Type B pancreatic cell (in vitro differentiated cells): ENCODE measurements at places on chromosomes 4 and X. TPM values are rescaled to one million over a fixed set of nuclear protein-coding genes. Genes with fewer than 3 reads are reported as not detected.

The PRDM5 gene
- total RNA-seq = 5.9 and 15.7 TPM in 2 replicates

The SSX2 gene
- not detected in 2 replicates for total RNA-seq

DNA sequence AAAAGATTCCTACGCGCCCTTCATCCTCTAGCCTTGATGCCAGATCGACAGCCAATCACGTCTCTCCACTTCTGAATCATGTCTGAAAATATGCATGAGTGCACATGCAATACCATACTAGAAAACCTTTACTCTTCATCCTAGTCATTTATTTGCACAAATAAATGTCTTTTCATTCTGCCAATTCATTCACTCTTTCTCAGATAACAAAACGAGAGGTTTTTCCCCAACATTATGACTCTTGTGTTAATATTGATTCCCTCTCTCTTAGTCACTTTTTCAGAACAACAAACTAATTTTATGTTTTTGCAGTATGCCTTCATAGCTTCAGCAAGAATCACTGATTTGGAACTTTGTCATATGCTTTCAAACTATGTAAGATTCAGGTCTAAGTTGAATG is 549.4 kb upstream of the GALNT7 start:
- H3K36me3 ChIP-seq = no peaks in the 10 kb centered on the region
- DNase-seq = no peak
- no peak overlapping the region for H3K4me3 ChIP-seq

DNA sequence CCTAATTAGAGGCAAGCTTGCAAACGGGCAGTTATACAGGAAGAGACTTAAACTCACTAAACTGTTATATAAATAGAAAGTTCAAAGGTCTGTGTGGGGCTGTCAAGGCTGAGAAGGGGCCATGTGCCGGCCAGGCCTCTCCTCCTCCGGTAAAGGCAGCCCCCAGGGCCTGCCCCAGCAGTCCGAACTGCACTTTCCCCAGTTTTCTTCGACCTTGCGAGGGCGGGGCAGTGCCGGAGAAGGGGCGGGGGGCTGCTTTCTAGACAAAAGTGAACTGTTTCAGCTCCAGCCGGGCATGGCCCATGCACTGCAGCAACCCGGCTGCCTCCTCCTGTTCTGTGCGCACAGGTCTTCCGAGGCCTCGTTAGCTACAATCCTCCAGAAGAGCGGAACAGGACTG is 4.1 kb downstream of the AFF2 start:
- H3K27me3 ChIP-seq = peaks cover 18% of the 10 kb centered on the region
- H3K36me3 ChIP-seq = no peaks in the 10 kb centered on the region
- DNase-seq = no peak
- peaks cover 4% of the 10 kb centered on the region for H3K4me1 ChIP-seq
- H3K4me3 ChIP-seq = peak overlapping the region; percentile 54

- peaks cover 10% of the 10 kb centered on the region for H3K4me1 ChIP-seq
- H3K4me3 ChIP-seq = peak overlapping the region; percentile 82
- peak overlapping the region; percentile 63 for H3K27ac ChIP-seq
- no peaks in the 10 kb centered on the region for H3K27me3 ChIP-seq
- no peak for DNase-seq
- H3K36me3 ChIP-seq = peaks cover 2% of the 10 kb centered on the region
These were observed 1.3 kb upstream of the TNIP2 start for GRCh38 chr4:2757426-2757825.

DNA sequence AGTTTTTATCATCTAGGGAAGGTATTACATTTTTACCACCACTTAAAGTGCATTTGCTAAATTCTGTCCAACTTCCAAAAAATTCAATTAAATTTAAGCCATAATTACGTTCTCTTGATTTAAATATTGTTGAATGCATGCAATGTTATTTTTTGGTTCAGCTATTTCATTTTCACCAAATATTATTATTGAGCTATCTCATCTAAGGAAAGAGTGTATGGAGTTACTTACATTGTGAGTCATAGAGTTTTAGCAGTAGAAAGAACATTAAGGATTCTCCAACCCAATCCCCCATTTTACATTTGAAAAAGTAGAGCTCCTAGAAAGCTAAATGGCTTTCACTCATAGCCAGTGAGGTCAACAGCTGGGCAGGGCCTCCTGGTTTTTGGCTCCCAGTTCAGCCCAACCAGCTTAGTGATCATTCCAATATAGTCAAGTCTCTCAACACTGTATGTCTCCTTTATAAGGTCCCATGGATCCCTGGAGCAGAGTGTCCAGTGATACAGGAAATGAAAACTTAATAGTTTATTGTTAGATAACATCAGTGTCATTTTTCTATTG is 60.5 kb downstream of the NDNF start:
- no peak overlapping the region for H3K27ac ChIP-seq
- no peaks in the 10 kb centered on the region for H3K36me3 ChIP-seq
- no peak overlapping the region for H3K4me3 ChIP-seq
- no peaks in the 10 kb centered on the region for H3K27me3 ChIP-seq
- DNase-seq = no peak

DNA sequence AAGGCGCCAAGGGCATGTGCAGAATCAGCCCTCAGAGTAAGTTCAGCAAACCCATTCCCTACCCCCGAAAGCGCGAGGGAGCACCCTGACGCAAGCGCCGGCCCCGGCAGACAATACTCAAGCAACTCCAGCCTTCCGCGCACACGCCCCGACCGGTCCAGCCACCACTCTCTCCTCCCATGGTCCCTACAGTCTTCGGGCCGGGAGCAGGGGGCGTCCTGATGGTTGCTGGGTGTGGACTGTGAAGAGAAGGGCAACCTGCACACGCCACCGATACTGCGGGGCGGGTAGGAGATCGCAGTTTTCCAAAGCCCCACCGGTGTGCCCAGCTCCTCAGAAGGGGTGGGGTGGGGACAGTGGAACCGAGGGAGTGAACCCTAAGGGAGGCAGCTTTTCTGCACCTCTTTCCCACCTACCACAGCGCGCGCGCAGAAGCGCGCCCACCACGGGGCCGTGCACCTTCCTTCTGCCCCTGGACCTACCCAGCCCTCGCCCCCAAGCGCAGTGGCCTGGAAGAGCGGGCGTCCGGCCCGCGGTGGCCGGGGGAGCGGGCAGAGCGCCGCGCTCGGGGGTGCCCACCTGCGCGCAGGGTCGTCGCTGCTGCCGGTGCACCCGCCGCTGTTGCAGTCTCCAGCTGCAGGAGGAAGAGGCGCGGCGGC is 650.2 kb upstream of the DIPK2B start:
- H3K4me1 ChIP-seq = peaks cover 9% of the 10 kb centered on the region
- H3K27me3 ChIP-seq = peaks cover 6% of the 10 kb centered on the region
- H3K36me3 ChIP-seq = peaks cover 17% of the 10 kb centered on the region

DNA sequence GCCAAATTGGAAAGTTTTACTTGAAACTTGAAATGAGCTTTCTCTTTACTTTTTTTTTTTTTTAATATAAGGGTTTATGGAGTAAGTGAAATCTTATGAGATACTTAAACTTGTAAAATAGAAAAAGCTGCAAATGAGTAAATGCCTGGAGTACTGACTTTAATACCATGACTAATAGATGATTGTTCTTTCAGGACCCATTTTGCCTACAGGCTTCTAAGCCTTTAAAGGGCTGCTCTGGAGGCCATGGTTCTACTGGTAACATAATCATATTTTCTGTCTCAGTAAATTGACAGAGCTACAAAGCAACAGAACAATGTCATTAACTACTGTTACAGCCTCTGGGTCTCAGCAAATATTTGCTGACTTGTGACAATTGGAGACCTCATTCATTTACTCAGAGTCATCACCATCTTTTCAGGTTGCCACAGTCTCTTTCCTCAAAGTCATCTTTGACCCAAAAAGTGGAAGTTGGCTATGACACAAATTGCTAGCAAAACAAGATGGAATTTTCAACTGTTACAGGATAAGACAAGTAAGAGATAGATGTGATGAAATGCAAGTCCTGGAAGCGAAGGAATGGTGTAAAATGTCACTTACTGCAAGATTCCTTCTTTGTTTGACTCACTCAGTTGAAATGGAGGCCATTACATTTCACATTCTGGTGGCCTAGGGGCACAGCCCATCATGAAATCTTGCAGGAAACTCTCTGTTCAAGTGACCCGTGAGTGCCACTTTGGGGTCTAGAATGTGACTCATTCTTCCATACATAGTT is 132.7 kb downstream of the BTC start:
- H3K4me1 ChIP-seq = peaks cover 3% of the 10 kb centered on the region
- DNase-seq = no peak
- H3K27ac ChIP-seq = peak overlapping the region; percentile 75
- H3K27me3 ChIP-seq = no peaks in the 10 kb centered on the region
- H3K4me3 ChIP-seq = no peak overlapping the region
